ENCODE measurements at places on chromosomes 11 and 22.

DNA sequence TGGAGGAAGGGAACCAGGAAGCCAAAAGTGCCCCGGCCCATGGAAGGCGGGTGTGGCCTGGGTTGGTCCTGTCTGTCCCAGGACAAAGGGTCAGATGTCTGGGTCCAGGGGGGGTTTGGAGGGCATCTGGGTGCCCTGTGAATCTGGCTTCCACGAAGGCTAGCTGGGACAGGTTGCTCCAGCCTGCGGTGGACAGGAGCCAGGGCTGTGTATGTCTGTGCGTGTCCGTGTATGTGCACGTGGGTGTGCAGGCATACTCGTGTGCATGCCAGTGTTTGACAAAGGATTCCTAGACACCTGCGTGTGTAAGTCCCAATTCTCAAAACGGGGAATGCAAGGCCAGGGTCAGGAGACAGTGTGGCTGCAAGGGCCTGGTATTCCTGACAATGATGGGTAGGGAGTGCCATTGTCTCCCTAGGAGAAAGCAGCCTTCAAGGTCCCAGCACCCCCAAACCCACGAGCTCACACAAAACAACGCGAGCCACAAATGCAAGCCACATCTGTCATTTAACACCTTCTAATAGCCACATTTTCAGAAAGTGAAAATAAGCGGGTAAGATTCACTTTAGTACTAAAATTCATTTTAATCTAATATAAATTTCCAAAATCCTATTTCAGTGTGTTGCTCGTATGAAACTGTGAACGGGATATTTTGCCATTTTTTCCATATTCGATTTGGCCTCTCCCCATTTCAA lies 78.4 kb upstream of the WNT7B start:
- H3K36me3 ChIP-seq: peaks cover 29% of the 10 kb centered on the region
- no peaks in the 10 kb centered on the region for H3K27me3 ChIP-seq
- DNase-seq: no peak
- H3K27ac ChIP-seq: no peak overlapping the region
- peak overlapping the region; percentile 87 for H3K4me3 ChIP-seq
- H3K4me1 ChIP-seq: peaks cover 34% of the 10 kb centered on the region

- H3K4me3 ChIP-seq: no peak overlapping the region
- no peak for DNase-seq
- H3K27ac ChIP-seq: no peak overlapping the region
- peaks cover 12% of the 10 kb centered on the region for H3K36me3 ChIP-seq
- H3K27me3 ChIP-seq: no peaks in the 10 kb centered on the region
- peaks cover 6% of the 10 kb centered on the region for H3K4me1 ChIP-seq
Measured at GRCh38 chr22:28064920-28065319, 145.9 kb upstream of the PITPNB start.

- peaks cover 77% of the 10 kb centered on the region for H3K36me3 ChIP-seq
- H3K27ac ChIP-seq: no peak overlapping the region
- no peak for DNase-seq
- H3K4me1 ChIP-seq: peaks cover 3% of the 10 kb centered on the region
Measured at GRCh38 chr22:42814215-42814614, 42.9 kb downstream of the ARFGAP3 start.

DNA sequence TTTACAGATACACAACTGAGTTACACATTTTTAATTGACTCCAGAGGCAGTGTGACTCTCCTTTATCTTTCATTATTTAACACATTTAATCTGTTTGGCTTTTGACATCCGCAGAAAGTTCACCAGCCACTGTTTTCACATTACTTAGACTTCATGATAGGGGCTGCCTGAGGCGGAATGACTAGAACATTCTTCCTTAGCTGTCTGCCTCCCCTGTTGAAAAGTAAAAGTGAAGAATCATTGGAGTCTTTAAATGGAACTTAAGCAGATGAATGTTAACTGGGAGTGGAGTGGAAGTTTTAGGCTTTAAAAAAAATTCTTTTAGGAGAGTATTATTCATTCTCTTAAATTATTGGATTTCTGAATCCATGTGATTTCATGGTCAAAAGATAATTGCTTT lies 229.2 kb upstream of the MTNR1B start:
- no peak overlapping the region for H3K4me3 ChIP-seq
- H3K4me1 ChIP-seq: no peaks in the 10 kb centered on the region
- DNase-seq: no peak
